T-cell (primary cell): ENCODE measurements at places on chromosomes 13 and 19. TPM values are rescaled to one million over a fixed set of nuclear protein-coding genes. Genes with fewer than 3 reads are reported as not detected.

DNA sequence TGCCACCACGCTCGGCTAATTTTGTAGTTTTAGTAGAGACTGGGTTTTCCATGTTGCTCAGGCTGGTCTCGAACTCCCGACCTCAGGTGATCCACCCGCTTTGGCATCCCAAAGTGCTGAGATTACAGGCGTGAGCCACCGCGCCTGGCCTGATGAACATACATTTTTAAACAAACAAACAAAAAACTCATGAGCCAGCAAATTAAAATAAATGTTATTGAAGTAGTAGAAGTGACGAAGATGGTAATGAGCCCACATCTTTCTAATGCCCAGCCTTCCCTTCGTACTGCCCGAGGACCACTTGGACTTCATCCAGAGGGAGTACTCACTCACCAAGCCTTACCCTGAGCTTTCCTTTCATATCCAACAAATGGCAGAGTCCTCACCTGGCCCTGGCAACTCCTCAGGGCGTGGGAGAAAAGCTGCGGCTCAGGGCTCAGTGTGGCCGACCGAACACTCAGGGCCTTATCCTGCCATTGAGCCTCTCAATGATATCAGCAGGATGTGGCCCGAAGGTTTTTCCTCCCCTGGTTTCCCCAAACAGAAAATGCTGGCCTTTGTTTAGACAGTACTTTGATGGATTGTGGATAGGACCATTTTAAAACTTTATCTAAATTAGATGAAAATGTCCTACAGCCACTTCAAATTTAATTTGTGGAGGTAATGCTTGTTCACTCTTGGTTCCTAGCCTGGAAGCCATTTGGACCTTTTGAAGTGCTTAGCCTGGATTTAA is 22.8 kb upstream of the ABCC4 start:
- no peak for DNase-seq

DNA sequence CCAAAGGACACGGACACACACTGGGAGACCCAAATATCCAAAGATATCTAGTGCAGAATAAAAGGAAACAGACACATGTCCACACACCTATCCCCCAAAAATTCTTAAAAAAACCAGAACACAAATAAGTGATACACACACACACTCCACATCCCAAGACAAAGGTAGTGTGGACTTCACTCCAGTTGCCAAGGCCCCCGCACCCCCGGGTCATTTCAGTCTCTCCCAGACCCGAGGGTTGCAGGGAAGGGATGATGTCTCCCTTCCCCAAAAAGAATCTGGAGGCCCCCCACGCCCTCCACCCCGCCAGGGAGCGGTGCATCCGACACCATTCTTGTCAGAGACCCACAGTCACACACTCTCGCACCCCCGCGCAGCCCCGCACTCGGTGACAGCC is 407 bp downstream of the DPF1 start:
- no peak for DNase-seq

DNA sequence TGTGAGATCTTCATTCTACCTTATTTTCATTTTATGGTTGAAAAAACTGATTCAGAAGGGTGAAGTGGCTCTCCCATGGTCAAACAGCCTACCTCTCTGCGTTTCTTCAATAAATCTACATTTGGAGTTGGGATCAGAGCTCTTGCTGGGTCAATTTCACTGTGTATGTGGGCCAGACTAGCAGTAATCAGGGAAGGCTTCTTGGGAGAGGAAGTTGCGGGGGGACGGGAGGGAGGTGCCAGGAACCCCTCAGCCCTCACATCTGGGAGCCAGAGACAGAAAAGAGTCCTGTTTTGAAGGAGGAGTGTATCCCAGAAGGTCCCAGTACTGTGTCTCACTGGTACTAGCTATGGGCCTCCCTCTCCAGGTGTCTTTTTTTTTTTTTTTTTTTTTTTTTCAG is 934 bp downstream of the KXD1 start:
- DNase-seq, result no peak

GRCh38 chr13:33087790-33088189 is 71.6 kb downstream of the KL start:
- no peak for DNase-seq

DNA sequence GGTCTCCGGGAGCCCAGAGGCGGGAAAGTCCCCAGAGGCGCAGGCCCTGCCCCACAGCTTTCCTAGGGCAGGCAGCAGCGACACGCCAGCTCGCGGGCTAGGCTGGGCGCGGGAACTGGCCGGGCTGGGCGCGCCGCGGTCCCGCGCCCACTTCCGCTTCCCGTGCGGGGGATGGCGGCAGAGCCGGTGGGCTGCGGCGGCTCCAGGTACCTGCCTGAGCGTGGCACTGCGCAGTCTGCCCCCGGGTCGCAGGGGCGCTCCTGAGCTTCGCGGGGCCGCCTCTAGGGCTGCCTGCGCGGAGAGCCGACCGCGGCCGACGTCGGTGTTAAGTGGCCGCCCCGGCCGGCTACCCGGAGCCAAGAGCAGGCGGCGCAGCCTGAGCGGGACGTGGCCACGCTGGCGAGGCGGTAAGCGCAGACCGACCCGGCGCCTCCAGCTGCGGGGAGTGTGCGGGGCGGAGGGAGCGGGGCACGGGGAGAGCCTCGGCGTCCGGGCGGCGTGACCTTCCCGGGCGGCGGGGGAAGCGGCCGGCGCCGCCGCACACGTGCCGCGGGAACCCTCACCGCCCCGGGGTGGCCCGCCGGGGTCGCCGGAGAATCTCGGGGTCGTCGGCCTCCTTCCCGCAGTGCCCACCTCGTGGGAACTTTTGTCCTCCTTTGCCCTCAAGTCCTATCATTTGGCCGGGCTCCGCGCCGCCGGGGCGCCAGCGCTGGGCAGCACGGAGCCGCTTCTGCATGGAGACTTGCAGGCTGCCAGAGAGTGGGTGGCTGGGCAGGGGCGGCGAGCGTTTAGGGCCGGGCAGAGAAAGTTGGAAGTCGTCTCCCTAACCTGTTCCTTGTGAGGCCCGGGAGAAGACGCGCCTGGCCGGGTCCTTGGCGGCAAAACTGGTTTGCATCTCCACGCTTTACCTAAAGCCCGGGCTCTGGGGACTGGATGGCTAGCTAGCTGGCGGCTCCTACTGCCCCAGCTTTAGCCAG is 31.4 kb upstream of the MPHOSPH8 start:
- DNase-seq, result no peak

The TEX26 gene
- not detected for total RNA-seq

The APLP1 gene
- total RNA-seq, result 1.3 TPM

The PTPRH gene
- total RNA-seq, result 0.16 TPM

The ZNF285 gene
- 1.2 TPM for total RNA-seq

The SPRY2 gene
- total RNA-seq, result 0.55 TPM
